Hematopoietic multipotent progenitor cell (in vitro differentiated cells): ENCODE measurements at places on chromosomes 6 and 20. TPM values are rescaled to one million over a fixed set of nuclear protein-coding genes. Genes with fewer than 3 reads are reported as not detected.

The OLIG3 gene
- total RNA-seq = not detected

GRCh38 chr6:136640132-136640915 lies 90.1 kb upstream of the MAP7 start:
- no peak for DNase-seq

GRCh38 chr6:168929871-168930450 lies 323.7 kb downstream of the THBS2 start:
- no peak for DNase-seq

GRCh38 chr20:52047811-52048764 lies 143.5 kb downstream of the ZFP64 start:
- peak; percentile 10 for DNase-seq

The PRSS16 gene
- not detected for total RNA-seq

The CAGE1 gene
- total RNA-seq = 1.1 TPM

The SLC22A3 gene
- total RNA-seq = under 0.01 TPM

DNA sequence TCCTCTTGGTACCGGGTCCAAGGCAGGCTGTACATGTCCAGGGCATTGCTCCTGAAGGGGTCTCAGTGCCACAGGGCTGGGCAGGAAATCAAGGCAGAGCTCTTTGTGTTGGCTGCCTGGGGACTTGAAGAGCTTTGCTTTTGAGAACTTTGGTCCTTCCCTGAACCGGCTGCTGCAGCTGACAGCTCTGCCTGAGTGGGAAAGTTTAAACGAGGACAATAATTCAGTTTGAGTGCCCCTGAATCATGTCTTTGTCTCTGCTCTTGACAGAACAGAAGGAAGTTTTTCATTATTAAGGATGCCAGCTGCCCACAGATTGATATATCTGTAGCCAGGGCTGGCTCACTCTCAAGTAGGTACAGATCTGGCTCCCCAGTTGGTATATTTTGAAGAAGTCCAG lies 56.1 kb downstream of the ANKRD6 start:
- DNase-seq = no peak

The TRIM40 gene
- under 0.01 TPM for total RNA-seq

GRCh38 chr20:31713312-31714273 lies 9.1 kb downstream of the BCL2L1 start:
- no peak for DNase-seq

The HRH3 gene
- total RNA-seq = not detected

The FAM209B gene
- total RNA-seq = not detected

GRCh38 chr6:34277763-34278112 lies 28.9 kb upstream of the SMIM29 start:
- DNase-seq = no peak

- DNase-seq = no peak
Observed at GRCh38 chr20:22795871-22796270, 211.5 kb upstream of the FOXA2 start.

DNA sequence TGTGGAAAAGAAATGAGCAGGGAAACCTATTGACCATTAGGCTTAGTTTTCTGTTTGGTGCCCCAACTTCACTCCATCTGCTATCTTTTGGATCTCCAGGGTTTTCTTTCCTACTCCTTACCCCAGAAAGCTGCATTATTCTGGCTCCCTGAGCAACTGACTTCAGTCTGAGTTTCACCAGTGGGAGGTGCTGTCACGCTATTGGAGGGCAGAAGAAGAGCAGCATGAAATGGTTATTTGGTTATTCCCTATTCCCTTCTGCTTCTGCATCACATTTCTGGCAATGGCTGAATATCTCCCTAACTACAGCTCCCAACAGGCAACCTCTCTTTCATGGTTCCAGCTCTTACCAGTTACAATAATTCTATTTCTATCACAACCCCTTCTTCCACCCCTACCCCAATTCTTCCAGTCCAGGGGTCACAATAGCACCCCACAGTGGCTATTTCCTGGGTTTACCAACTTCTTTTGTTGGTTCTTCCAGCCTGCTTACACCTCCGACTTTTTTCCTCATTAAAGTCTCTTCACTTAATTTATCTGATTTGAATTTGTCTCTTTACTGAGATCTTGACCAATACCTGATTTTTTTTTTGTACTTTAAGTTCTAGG lies 311.5 kb downstream of the PLCB1 start:
- no peak for DNase-seq

The MCM9 gene
- total RNA-seq = 14.5 TPM

The MAP3K5 gene
- 29.9 TPM for total RNA-seq

GRCh38 chr6:132300323-132300949 lies 100.8 kb downstream of the MOXD1 start:
- peak; percentile 35 for DNase-seq

- no peak for DNase-seq
Observed at GRCh38 chr6:167898673-167899311, 72.1 kb downstream of the AFDN start.

DNA sequence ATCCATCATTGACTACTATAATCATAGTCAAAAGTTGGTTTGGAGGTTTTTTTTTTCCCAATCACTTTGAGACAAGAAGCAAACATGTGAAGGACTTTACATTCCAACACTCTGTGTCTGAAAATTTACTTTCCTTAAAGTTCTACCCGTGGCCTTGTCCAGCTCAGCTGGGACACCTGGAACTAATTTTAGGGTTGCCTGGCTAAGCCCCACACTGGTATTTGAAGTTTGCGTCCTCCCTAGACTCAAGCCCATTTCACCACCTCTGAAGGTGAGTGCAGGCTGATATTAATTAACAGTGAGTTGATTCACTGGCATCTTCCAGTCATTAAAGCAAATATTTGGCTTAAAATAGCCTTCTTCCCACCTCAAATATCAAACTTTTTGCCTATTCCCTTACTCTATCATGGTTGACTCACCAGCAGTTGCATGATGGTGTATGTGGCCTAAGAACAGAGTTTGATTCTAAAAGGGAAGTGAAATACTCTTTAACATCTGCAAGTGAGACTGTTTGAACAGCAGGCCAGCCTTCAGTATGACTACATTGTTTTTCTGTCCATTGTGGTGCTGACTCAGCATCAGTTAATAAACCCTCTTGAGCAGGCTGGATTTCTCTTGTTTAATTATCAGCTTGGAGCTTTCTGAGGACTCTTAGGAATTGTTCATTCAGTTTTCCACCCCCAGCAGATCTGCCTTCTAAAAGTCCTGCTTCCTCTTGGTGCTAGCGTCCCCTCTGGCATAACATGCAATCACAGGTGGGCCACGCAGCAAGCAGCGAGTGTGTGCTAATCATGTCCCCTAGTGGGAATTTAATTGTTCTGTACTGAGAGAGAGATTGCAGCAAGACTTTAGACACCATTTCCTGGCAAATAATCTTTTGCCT lies 1.8 kb upstream of the PRDM1 start:
- peak; percentile 89 for DNase-seq

The FRS3 gene
- total RNA-seq = 8.9 TPM

DNA sequence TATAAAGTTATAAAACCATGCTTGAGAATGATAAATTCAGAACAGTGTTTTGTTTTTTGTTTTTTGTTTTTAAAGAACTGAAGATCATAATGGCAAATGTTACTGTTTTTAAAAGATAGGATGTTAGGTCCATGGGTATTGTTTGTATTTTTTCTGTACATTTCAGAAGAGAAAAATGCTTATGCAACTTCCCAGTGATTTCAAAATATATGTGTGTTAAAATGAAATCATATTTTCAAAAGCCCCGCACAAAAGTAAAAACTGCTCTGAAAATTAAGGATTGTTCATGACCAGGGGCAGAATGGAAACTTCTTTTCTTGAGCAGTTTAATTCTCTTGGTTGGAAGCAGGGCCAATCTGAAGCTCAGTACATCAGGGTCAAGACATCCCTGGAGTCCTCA lies 109.2 kb upstream of the SIRPG start:
- no peak for DNase-seq

DNA sequence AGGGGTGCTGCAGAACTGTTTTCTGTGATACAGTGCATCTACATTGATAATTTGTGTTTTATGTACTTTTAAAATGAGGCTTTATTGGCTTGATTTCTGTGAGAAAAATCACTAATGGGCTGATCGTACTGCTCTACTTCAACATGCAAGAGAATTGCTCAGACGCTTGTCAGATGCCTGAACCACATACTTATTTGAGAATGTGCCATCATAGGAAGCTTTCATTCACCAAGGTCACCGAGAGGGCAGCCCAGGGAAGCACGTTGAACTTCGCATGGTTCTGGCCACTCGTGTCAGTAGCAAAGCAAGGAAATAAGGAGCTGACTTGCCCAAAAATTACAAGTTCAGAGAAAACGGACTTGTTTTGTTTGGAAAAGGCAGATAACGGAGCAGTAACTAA lies 168.5 kb upstream of the AKAP12 start:
- no peak for DNase-seq

The PSORS1C1 gene
- 0.27 TPM for total RNA-seq

DNA sequence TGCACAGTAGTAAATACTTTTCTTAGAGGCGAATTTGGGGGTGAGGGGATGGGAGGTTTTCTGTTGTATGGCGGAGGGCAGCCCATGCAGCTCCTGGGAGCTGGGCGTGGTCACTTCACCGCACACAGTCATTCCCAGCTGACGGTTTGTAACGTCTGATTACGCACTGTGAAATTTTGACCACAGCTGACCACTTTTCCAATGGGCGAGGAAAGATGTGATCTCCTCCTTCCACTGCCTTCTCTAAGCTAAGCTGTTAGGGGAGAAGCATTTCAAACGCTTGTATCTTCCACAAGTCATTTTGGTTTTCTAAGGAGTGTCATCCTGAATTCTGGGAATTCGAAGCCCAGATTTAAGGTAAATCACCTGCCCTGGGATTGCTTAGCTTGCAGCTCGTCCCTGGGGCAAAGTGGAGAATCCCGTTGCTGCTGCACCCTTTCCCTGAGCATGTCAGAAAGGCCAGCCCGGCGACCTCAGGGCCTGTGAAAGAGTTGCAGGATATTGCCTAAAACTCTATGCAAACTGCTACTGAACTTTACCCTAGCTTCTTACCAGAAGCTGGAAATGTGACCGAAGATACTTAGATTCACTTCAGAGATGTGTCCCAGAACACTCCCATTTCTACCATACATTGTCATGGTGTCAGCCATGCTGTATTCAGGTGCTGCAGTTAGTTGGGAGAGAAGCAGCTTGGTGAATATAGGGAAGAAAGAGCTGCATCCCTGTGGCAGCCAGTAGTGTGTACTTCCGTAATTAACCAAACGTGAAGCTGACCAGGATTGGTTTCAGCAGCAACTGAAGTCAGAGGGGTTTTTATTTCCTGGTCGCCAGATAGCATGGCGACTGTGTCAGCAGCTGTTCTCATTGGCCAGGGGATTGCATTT lies 58.9 kb downstream of the RREB1 start:
- DNase-seq = no peak

The ULBP1 gene
- total RNA-seq = under 0.01 TPM

- DNase-seq = peak; percentile 84
Observed at GRCh38 chr6:132279592-132280139, 121.6 kb downstream of the MOXD1 start.

DNA sequence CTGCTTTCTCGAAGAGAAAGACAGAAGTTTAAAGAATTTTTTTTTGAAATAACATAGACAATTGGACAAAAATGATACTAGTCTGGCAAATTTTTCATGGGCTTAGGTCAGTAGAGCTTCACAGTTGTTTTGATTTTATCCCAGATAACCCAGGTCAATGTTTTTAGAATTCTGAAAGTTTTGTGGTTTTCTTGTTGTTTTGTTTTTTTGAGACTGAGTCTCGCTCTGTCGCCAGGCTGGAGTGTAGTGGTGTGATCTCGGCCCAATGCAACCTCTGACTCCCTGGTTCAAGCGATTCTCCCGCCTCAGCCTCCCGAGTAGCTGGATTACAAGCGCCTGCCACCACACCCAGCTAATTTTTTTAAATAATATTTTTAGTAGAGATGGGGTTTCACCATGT lies 22.8 kb downstream of the KIF13A start:
- DNase-seq = no peak

- DNase-seq = no peak
Observed at GRCh38 chr6:112437058-112437457, 89.9 kb downstream of the RFPL4B start.

DNA sequence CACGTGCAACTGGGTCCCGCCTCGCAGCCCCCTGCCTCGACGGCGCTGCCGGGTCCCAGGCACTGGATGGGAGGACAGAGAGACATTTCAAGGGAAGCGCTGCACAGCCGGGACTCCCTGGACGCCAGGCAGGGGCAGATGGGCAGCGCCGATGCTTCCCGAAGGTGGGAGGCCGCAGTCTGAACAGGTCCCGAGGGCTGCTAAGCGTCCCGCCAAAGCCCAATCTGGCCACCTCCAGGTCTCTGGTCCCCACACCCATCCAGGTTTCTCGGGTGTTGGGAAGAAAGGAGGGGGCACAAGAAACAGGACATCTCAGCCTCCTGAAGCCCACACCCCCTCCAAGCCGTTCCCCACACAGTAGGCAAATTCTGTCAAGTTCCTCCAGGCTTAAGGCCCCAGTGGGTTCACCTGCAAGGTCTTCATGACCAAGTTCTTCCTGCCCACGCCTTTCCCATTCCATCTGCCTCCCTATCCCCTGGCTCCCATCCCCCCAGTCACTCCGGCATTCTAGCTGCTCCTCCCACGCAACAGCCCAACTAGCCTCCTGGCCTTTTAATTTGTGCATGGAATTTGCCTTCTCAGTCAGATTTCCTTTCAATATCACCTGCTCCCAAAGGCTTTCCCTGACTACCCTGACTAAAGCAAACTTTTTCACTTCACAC lies 5.4 kb upstream of the CPXM1 start:
- DNase-seq = no peak

The ANKRD66 gene
- total RNA-seq = not detected

DNA sequence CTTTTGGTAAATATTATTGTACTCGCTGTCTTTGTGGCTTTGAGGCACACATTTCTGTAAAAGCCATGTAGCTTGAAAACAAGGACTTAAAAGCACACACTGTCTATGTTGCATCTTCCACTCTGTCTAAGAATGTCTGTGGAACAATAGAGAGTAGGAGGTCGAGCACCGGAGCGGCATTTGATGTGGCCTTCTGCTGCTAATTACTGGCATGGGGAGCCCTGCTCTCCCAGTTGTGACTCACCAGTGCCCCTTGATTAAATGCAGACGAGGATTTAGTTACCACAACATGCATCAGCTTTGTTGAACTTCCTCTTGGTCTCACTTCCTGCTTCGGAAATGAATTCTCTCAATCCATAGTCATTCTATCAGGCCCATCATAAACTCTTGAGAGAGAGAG lies 680.7 kb upstream of the SLC35B3 start:
- no peak for DNase-seq

The ACOT13 gene
- total RNA-seq = 3.8 TPM
